Cortex of kidney (tissue), 1 donor: ENCODE measurements at places on chromosomes 11 and 22.

GRCh38 chr11:27820249-27820648 lies 120.0 kb upstream of the BDNF start:
- no peak for DNase-seq

GRCh38 chr11:63535734-63536133 lies 874 bp upstream of the PLAAT4 start:
- no peak for DNase-seq

GRCh38 chr22:47738472-47739013 lies 976.1 kb downstream of the TBC1D22A start:
- DNase-seq: no peak

DNA sequence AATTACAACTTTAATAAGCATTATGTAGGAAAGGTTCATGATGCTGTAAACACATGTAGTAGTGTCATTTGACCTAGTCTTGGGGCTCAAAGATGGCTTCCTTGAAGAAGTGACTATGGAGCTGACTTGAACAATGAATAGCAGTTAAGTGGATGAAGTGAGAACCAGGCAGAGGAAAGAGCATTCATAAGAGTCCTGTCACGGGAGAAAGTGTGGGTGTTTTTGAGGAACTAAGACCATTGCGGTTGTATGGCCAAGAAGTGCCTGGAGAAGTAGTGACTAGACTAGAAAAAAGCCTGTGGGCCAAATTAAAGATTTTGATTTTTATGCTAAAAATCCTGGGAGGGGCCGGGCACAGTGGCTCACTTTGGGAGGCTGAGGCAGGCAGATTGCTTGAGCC lies 7.2 kb upstream of the IL18BP start:
- no peak for DNase-seq

- DNase-seq: no peak
Observed at GRCh38 chr11:63557570-63557969, 5.6 kb downstream of the PLAAT2 start.

- no peak for DNase-seq
Observed at GRCh38 chr22:32333769-32334659, 23.7 kb upstream of the RFPL3 start.

GRCh38 chr11:133366147-133366546 lies 166.2 kb downstream of the OPCML start:
- no peak for DNase-seq

DNA sequence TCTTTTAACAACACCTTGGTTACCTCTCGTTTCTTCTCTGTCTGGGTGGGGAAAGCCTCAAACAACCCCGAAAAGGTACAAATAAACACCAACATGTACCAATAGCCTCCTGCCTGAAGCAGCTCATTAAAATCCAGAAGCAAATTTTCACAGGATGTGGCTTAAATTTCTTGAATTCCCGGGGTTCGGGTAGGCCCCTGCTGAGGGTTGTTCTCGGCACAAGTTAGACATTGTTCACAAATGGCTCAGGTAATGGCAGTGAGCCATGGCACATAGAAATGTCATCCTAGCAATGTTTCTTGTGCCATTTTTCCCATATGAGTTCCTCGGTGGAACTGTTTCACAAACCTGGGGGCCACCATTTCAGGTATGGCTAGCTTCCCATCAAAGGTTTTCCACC lies 19.7 kb upstream of the GLYATL1 start:
- no peak for DNase-seq

GRCh38 chr11:1639102-1639620 lies 9.6 kb downstream of the KRTAP5-5 start:
- no peak for DNase-seq

GRCh38 chr11:94184362-94184761 lies 55.7 kb downstream of the PANX1 start:
- DNase-seq: no peak

DNA sequence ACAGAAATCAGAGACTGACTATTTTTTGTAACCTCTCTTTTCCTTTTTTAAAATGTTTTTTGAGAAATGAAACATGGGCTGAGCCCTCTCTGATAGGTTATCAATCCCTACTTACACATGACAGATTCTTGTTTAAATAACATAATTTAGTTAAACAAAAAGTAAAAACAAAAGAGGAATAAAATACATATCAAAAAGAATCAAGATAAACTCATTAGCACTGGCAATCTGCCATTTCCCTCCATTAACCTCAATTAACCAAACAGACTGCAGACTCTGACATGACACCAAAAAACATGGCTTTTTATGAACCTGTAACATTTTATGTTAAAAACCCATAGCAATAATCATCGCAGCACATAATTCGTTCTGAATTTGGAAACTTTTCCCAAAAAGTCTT lies 284.4 kb upstream of the MTNR1B start:
- DNase-seq: no peak

DNA sequence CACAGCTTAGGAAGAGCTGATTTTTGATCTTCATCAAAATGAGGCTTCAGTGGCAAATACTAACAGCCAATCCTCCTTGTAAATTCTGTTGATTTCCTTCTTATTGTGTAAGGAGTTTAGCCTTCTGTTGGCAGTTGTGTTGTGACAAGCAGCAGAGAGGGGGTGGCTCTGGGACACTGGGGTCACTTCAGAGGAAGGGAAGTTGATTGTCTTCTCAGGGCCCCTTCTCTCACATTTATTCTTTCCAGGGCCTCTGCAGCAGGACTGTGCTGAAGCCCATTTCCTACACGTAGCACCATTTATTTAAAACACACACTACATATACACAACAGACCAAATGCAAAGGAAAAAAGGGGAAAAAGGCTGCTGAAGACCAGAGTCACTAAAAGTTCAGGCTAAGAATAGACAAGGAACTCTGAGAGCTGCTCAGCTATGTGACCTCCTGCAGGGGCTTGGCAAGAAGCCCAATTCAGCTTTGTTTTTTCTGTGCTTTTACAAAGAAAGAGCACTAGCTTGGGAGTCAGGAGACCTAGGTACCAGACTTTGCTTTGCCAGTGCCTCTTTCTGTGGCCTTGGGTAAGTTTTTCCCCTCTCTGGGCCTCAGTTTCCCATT lies 28.3 kb upstream of the UPB1 start:
- DNase-seq: no peak

GRCh38 chr11:130390071-130390758 lies 38.2 kb downstream of the ADAMTS8 start:
- DNase-seq: no peak

GRCh38 chr11:127616158-127616557 lies 615.6 kb upstream of the KIRREL3 start:
- DNase-seq: no peak

- no peak for DNase-seq
Observed at GRCh38 chr11:84828616-84829015, 798.5 kb downstream of the DLG2 start.

GRCh38 chr22:50531546-50531961 lies 1.7 kb upstream of the TYMP start:
- DNase-seq: no peak

DNA sequence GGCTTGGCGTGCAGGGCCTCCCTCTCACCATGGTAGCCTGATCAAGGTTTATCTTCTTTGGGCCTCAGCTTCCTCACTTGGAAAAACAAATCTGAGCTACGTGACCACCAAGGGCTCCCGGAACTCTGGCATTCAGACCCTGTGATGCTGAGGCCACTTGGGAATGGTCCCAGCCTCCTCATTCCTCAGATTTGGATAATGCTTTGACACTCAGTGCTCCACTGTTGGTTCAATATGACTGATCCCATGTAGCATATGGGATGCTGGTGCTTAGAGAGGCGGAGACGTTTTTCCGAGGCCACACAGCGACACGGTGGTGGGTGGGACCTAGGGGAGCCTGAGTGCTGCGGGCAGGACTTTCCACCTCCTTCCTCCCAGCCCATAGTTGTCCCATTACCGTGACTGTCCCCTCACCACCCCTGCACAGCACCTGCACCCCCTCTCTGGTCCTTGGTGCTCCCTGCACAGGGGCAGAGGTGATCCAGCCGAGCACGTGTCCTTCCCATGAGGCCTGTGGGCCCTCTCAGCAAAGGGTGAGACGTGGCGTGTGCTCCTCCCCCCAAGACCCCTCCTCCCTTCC lies 23.1 kb downstream of the MB start:
- no peak for DNase-seq

DNA sequence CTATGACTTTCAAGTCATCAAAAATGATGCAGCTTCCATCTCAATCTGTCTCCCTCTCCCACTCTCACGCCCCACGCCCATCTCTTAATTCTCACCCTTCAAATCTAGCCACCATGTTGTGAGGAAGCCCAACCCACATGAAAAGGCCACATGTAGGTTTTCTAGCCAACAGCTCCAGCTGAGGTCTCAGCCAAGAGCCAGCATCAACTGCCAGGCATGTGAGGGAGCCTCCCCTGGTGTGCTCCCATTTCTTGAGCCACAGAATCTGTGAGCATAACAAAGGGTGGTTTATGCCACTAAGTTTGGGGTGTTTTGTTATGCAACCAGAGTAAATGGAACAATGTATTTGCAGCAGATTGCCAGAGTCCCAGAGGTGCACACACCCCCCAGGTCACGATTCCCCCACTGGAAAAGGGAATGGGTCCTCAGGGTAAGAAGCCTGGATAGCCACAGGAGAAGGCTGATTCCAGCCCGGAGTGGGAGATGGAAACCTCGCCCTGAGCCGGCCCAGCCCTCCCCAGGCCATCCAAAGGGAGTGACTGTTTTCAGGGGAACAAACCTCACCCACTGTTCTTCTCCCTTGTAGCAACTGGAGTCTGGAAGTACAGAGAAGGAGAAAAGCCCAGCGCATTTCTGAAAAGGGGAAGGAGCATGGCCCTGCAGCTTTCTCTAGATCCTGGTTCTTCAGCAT lies 20.0 kb upstream of the LINC01488 start:
- no peak for DNase-seq

- DNase-seq: no peak
Observed at GRCh38 chr11:68704887-68705286, 20.5 kb downstream of the GAL start.

DNA sequence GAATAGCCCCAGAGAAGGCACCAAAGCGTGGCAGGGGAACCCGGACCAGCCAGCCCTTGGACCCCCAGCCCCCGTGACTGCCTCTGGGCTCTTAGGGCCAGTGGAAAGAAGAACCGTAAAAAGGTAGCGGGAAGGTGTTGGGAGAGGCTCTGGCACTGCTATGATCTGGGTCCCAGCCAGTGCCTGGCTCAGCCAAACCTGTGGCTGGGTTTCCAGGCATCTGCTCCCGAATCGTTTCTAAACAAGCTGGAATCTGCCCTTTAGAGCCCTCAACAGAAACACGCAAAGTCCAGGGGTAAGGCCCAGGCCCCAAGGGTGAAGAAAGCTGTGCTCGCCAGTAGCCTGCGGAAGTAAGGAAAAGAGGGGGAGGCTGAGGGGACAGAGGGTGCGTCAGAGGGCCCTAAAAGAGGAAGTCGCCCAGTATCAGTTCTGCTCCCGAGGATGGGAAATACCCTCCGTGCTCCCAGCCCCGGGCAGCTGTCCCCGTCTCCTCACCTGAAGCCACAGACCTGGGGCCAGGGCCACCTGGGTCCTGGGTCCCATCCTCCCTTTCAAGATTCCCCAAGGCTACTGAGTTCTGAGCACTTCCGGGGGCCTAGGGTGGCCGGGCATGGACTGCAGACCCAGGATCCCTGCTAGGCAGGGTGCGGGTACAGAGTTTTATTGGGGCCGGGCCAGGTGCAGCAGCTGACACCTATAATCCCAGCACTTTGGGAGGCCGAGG lies 24.7 kb downstream of the IL10RA start:
- DNase-seq: no peak

GRCh38 chr11:65491614-65492386 lies 7.0 kb upstream of the MALAT1 start:
- DNase-seq: no peak

GRCh38 chr11:19816040-19816439 lies 103.4 kb downstream of the NAV2 start:
- no peak for DNase-seq

DNA sequence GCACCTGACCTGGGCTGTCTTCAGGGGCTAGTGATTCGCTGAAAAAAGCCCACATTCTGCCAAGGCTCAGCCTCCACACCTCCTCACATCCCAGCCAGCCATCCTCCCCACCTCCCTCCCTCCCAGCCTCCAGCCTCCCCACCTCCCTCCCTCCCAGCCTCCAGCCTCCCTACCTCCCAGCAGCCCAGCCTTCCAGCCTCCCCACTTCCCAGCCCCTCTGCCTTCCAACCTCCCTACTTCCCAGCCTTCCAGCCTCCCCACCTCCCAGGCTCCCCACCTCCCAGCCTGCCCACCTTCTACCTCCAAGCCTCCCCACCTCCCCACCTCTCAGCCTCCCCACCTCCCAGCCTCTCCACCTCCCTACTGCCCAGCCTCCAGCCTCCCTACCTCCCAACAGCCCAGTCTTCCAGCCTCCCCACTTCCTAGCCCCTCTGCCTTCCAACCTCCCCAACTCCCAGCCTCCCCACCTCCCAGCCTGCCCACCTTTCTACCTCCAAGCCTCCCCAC lies 33.7 kb upstream of the TH start:
- DNase-seq: no peak

GRCh38 chr22:23263651-23264555 lies 83.6 kb downstream of the BCR start:
- DNase-seq: no peak

GRCh38 chr22:30357650-30358215 lies 926 bp downstream of the CCDC157 start:
- DNase-seq: no peak

DNA sequence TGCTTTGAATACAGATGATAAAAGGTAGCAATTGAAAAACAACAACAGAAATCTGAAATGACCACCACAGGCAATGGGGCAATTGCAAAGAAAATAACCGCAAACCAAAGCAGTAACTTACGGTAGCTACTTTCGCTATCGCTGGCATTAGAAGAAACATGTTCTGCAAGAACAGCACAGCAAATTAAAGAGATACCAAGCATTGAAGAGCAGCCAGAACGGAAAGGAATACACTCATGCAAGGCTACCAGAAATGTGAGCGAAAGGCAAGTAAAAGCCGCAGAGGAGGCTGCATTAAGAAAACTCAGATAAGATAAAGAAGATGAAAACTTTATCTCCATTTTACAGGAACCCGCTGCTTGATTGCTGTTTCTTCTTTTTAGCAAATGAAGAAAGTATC lies 194.1 kb upstream of the CCDC90B start:
- DNase-seq: no peak

DNA sequence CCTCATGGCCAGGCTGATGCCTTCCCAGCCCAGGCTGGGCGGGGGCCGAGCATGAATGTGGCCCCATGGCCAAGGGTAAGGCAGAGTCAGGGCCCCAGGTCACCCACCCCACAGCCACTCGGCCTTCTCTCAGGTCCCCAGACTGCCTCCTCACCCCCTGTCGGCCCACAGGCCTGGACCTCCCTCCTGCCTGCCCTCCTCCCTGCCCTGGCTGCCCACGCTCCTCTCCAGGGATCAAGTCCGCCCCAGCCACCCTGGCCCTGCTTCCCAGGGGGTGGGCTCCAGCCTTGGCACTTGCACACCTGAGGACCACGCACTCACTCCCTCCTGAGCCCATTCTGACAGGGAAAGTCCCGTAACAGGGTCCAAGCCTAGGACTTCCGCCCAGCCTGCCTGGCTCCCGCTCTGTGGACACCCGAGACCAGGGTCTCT lies 37.8 kb upstream of the TH start:
- DNase-seq: no peak
